ENCODE measurements at places on chromosomes 11 and 22. TPM values are rescaled to one million over a fixed set of nuclear protein-coding genes. Genes with fewer than 3 reads are reported as not detected.
A peak's percentile ranks its signal among the peaks of the same experiment; 100 is the strongest.

DNA sequence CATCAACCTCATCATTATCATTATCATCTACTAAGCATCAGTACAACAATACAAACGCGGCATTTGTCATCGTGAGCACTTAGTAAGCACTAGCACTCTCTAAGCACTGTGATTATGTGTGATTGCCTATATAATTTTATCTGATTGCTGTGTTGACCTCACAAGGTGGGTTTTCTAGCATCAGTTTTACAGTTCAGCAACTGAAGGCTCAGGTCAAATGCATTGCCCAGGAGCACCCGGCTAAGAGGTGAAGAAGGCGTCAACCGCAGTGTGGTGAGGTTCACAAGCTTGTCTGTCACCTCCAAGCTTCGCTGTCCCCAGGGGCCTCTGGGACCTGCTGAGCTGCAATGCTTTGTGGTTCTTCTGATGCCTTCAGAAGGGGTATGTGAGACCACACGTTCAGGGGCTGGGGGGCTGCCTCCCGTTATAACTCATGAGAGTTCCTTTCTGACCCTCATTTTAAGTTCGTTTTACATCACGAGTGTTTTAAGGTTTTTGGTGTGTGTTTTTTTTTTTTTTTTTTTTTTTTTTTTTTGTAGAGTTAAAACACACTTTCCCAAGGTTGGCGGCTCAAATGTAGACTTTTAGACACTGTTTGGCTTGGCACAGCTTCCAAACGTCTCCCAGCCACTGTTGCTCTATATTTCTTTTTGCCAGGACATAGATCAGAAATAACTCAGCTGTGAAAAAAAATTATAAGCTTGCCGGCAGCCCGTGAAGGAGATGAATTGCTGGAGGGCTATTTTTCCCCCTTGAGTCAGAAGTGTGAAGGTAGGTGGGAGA lies 33.8 kb upstream of the SCUBE1 start:
- DNase-seq, result peak; percentile 58

Gene OR6A2
- not detected for total RNA-seq

GRCh38 chr11:106281455-106282173 lies 204.2 kb downstream of the AASDHPPT start:
- DNase-seq, result no peak

Gene CBLIF
- total RNA-seq, result not detected

Gene HBD
- 4.4 TPM for total RNA-seq

DNA sequence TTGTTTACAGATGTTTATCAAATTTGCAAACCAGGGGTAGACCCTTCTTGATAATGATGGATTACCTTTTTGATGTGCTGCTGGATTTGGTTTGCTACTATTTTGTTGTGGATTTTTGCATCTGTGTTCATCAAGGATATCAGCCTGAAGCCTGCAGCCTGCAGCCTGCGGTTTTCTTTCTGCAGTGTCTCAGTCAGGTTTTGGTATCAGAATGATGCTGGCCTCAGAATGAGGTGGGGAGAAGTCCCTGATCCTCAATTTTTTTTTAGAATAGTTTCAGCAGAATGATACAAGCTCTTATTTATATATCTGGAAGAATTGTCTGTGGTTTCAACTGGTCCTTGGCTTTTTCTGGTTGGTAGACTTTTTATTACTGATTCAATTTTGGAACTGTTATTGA lies 19.7 kb upstream of the RAB38 start:
- DNase-seq, result no peak

Gene SMIM35
- total RNA-seq, result not detected

DNA sequence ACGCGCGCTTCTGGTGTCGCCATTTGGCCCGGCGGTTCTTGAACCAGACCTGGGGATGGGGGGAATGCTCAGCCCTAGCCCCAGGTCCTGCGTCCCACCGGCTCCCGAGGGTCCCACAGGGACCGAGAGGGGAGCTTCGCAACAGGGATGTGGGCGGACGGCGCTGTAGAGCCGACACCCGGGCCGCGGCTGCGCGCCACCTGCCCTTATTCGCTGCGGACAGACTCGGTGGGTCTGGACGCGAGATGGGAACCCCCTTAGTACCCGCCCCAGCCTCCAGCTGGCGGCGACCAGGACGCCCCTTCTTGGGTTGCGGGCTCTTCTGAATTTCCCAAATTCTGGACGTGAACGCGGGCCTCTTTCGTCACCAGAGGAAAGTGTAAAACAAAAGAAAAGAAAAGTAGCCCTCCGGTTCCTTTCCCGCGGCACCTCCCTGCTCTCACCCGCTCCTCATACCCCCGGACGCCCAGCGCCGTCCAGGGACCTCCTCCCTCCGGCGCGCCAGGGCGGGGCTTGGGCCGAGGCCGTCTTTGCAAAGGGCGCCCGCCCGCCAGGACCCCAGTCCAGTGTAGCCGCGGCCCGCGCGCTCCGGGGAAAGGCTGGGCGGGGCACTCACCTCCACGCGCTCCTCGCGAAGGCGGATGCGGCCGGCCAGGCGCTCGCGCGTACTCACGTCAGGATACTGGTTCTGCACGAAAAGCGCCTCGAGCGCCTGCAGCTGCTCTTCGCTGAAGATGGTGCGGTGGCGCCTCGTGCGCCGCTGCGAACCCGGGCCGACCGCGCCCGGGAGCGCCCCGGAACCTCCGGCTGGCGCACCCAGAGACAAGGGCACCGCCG lies 827 bp downstream of the GSC2 start:
- no peak for DNase-seq

DNA sequence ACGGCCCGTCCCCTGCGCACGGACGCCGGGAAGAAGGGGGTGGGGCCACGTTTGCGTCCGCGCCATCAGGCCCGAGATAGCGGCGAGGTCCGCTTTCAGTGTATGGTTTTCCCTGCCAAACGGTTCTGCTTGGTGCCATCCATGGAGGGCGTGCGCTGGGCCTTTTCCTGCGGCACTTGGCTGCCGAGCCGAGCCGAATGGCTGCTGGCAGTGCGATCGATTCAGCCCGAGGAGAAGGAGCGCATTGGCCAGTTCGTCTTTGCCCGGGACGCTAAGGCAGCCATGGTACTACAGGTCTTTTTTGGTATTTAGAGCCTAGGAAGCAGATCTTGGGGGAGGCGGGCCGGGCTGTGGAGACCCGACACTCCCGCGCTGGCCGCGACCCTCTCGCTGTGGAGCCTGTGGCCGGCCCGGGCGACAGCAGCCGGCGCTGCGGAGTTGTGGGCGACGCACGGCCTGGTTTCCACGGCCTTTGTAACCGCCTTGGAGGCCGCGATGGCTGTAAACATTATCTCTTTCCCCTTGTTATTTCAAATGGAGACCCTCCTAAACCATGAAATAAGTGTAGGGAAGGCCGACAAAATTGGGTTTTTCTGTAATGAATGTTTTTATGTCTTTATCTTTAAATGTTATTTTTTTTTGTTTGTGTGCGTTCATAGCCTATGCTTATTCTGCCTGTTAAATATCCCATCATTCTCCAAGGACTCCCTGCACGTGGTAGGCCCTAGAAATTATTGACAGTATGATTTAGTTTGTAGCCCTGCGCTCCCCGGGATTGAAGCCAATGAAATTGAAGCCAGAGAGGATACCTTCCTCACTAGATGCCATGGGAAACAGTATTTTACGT lies at the start of gene AASDHPPT:
TSS of gene AASDHPPT (plus strand) at position 54 of the 847 bp plus-strand sequence. CDS start at position 103, 49 bp downstream.
- no peak for DNase-seq

- no peak for DNase-seq
These were observed 94.0 kb upstream of the FOLH1 start for GRCh38 chr11:49302360-49302759.

- DNase-seq, result no peak
These were observed 234.4 kb upstream of the MTNR1B start for GRCh38 chr11:92735039-92735438.

DNA sequence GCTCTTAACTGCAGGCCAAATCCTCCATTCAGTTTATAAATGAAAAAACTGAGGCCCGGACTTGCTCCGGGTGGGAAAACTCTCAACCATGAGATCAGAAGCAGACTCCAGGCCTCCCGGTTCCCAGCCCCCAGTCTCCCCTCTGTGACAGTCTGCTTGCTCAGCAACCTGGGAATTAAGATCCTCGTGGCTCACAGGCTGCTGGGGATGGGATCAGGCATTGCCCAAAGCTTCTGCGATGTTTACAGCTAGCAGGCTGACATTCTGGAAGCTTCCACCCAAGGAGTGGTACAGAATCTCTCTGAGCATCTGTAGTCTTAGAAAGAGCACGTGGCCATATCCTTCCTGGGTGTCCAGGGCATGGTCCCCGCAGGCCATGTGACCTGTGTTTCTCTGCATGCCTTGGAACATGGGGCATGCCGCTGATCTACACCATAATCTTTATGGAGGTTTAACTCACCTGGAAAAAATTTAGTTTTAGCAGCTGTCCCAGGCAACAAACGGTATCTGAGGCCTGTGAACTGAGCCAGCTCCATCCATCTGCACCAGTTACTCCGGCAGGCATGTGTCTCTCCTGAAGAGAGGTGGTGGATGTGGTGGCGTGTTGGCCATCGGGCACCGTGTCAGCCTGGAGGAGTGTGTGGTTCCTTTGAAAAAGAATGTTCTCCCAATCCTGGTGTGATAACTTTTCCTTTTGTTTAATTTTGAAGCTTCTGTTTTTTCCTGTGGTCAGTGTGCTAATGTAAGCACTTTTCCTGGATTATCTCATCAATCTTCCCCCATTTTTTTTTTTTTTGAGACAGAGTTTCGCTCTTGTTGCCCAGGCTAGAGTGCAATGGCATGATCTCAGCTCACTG lies 7.9 kb downstream of the FBLN1 start:
- no peak for DNase-seq

DNA sequence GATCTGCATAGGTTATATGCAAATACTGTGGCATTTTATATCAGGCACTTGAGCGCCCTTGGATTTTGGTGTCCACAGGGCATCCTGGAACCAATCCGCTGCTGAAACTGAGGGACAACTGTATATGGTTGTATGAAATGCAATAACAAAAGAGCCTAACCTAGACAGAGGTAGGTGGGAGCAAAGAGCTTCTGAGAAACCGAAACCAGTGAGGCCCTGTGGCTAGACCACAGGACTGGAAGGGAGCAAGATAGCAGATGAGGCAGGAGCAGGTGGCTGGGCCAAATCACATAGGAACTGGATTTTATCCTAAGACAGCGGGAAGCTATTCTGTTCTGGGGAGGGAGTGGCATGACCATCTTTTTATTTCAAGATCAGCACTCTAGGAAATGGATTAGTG lies 30.1 kb downstream of the RCN1 start:
- no peak for DNase-seq

Gene HEPHL1
- not detected for total RNA-seq

DNA sequence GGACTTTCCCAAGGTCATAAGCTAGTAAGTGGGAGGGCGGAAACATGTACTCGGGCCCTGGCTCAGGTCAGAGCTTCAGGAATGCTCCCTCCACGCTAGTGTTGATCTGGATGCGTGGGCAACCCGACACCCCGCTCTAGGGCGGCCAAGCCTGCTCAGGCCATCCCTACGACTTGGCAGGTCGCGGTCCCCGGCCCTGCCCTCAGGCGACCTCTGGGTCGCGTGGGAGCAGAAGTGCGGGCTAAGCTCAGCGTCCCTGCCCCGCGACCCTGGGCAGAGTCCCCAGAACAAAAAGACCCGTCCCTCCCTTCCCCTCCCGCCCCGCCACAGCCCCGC lies 781 bp upstream of the TEF start:
- DNase-seq, result no peak

Gene HDAC10
- 13.1 TPM for total RNA-seq

Gene INTS4
- total RNA-seq, result 19.3 TPM

- no peak for DNase-seq
These were observed 162.0 kb downstream of the SWAP70 start for GRCh38 chr11:9825895-9826294.

Gene CLMP
- 5.9 TPM for total RNA-seq

DNA sequence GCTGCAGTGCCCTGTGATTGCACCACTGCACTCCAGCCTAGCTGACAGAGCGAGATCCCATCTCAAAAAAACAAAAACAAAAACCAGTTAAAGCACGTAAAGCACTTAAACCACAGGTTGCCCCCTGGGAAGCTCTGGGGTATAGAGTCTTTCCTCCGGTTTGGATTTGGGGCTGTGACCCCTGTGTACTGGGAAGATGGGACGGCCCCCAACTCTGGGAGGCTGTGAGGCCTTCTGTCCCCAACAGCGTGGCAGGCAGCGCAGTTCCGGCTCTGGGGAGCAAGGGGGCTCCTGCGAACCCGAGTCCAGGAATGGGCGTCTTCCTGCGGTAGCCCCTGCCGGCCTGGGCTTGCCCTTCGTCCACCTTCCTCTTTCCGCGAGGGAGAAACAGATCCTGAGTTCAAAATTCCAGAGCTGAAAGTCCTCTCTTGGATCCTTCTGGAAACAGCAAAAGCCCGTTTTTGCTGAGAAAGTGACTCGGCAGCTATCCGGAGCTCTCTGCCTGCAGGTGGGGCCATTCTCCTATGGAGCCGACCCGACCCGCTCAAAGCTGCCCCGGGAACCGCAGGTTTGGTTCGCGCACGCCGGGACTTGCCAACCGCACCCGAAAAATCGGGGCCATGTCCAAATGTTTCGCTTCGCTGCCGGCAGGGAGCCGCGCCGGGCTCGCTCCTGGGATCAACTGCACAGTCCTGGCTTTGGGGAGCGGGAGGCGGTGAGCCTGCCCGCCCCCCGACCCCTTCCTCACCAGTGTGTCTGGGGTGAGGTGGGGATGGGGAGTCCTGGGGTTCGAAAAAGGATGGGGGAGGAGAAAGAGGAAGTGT lies 36.3 kb upstream of the POLA2 start:
- DNase-seq, result peak; percentile 81

Gene SCO2
- total RNA-seq, result 2.4 TPM

DNA sequence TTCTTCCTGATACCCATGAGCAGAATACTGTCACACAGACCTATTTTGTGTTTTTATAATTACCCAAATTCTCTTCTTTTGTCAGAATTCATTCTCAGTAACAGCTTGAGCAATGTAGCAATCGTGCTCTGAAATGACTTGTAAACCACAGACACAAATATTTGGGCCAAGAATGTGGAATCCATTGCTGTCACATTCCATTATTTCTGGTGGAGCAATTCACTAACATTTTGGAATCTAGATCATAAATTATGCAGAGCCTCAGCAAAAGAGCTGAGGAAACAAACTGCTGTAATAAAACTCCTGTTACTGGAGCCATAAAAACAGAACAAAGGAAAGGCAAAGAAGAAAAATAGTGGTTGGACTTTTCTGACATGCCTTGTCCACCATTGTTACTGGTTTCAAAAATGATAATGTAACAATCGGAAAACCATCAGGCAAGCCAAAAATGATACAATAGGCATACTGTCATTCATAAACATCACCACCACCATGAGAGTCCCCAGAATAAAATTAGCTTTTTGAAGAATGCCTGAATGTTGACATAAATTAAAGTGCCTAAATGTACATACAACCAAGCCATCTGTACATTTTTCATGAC lies 223.4 kb upstream of the PITPNB start:
- no peak for DNase-seq

- no peak for DNase-seq
These were observed 117.8 kb downstream of the NTM start for GRCh38 chr11:131488238-131488637.

Gene OR52I2
- not detected for total RNA-seq

- no peak for DNase-seq
These were observed 35.4 kb upstream of the NRIP3 start for GRCh38 chr11:9039198-9039597.

Gene OTOG
- total RNA-seq, result not detected

Gene ALKBH8
- 6.2 TPM for total RNA-seq

Measured in cardiac septum (tissue), 1 donor.